ENCODE measurements at places on chromosomes 2 and 18.

- no peak for DNase-seq
Observed at GRCh38 chr2:210568108-210568507, 11.7 kb downstream of the CPS1 start.

GRCh38 chr18:37405229-37405628 is 160.4 kb downstream of the CELF4 start:
- no peak for DNase-seq

- no peak for DNase-seq
Observed at GRCh38 chr18:7207366-7207915, 23.4 kb upstream of the LRRC30 start.

DNA sequence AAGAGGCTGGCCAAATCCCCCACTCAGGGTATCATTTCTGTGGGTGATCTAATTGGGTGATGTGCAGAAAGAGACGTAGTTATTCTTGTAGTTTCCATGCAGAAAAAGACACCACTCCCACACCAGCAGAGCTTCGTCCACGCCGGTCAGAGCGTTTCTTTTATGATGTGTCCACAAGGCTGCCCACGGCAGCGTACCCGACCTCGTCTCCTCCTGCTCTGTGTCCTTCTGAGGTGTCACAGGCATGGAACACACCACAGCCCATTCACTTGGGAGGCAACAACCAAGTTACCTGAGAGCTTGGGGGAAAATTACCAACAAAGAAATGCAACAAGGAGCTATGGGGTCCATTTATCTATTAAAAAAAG is 131.3 kb downstream of the PXDN start:
- no peak for DNase-seq

DNA sequence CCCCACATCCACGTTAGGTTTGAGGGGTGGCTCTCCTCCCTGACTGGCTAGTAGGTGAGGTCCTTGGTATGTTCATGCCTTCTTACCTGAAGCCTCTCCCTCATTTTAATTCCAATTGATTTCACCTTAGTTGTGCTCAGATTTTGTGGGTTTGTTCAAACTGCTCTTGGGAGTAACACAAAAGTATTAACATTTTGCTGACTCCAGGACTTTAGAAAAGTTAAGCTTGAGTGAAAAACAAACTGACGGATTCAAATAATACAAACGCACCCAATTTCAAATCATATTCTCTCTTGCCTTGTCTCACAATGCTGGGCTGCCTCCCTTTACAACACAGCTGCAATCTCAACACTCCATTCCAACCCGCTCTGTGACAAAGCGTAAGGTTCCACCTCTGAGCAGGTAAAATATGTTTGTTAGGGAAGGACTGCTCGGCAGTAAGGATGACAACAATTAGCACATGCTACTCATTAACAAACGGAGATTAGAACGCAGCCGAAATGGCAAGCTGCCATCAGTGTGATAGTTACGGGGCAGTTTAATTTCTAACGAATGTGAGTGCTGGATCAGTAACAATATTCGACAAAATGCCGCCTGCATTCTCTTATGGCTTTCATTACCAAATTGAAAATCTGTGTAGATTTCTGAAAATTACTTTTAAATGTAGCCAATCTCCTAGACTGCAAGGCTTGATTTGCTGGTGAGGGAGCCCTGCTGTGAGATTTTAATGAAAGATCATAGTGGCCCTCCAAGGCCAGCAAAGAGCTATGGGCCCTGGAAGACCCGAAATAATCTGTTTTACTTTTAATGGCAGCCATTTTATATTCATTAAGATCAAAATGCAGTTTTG is 730.6 kb upstream of the FANCL start:
- no peak for DNase-seq
